ENCODE measurements at places on chromosomes 11 and 22.

DNA sequence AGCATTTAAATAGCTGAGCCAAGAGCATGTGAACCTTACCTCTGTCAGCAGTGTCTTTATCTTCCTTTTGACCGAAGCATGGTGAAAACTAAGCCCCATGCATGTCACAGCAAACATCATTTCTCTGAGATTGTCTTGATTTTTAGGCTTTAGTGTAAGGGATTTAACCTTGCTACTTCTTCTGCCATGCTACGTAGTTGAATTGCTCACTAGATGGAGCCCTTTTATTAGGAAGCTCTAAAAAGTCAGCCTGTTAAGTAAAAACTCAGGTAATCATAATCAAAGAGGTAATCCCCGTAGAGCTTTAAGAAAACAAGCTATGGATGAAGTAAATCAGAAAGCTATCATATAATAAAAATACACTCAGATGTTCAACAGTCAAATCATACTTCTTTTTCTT is 149.5 kb downstream of the PGR start:
- DNase-seq = peak; percentile 10

GRCh38 chr22:23418159-23418788 is 161.8 kb downstream of the IGLL1 start:
- DNase-seq = no peak

GRCh38 chr11:14713496-14714244 is 70.1 kb downstream of the PDE3B start:
- no peak for DNase-seq

DNA sequence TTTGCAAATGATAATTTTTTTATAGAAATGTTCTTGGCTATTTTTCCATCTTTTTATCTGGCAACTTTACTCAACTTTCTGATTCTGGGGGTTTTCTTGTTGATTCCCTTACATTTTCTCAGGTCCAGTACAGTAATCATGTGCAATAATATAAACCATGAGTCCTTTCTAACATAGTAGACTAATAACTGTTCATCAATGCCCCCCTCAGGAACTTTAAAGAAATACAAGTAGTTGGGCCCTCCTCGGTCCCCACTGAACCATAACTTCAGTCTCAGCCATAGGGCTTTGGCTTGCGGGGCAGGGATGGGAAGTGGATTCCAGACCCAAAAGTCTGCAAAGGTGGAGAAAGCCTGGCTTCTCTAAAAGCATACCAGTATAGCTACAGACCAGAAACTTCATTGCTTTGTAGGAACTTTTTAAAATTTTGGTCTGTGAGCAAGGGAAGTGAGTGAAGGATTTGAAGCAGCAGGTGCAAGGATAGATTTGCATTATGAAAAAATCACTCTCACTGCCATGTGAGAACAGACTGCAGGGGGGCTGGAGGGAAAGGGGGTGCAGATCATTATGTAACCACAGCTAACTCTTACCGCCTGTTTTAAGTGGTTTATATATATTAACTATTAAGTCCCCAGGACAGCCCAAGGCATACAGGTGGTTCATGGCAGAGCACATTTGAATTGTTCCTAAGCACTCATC is 10.4 kb upstream of the TUB start:
- peak; percentile 28 for DNase-seq

DNA sequence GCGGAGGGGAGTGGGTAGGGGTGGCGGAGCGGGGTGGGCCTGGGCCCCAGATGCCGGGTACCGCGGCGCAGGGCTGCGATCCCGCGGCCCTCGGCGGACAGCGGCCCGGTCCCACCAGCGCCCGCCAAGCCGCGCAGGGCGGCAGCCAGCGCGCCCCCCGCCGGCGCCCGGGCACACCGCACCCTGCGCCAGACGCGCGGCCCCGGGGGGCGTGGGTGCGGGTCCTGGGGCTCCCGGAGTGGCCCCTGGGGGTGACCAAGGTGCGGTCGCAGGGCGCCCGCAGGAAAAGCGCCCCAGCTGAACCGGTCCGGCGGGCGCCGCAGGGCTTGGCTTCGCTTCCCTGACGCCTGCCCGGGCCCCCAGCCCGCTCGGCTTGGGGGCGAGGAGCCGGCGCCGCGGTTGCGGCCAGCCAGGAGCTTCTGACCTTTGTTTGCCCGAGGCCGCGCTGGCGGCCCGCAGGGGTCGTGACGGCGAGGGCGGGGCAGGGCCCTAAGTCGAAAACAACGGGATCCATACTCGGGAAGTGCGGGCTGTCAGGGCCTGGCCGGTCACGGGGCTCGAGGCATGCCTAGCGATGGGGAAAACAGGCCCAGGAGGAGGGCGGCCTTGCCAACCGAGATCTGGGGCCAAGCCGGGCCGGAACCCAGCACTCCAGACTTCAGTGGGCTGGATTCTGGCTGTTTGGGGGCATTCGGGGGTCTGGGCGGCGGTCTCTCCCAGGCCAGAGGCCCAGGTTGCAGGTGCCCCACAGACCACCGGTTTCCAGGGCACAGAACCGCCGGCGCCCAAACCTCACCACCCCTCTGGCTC is 581 bp upstream of the AP5B1 start:
- no peak for DNase-seq

DNA sequence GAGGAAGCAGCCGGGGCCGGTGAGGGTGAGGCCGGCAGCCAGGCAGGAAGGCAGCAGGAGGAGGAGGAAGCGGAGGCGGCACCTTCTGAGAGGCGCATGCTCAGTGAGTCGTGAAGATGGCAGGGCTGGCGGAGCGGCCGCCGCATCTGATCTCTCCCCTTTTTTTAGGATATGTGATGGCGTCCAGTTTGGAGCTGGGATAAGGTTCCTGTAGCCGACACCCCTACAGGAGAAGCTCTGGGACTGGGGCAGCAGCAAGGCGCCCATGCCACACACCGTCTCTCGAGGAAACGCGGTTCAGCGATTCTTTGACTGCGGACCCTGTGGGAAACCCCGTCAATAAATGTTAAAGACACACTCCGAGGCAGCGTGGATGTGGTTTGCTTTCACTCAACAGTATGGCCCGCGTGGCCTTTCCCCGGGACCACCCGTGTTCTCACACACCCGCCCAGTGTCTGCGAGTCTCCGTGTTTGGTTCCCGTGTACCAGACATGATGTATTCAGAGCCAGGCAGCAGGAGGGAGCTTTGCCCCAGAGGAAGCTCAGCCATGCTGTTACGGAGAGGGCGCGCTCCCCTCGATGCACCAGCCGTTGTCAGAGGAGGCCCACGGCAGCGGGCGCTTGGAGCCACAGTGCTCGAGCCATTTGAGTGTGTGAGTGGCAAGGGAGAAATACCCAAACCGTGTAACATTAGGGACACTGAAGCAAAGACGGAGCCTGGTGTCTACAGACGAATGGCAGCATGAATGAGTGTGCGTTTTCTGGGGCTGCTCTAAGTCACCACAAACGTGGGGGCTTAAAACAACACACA is 27.7 kb upstream of the PARVB start:
- DNase-seq = peak; percentile 44

- DNase-seq = no peak
Observed at GRCh38 chr11:133619973-133620372, 87.7 kb upstream of the OPCML start.

- no peak for DNase-seq
Observed at GRCh38 chr22:36636916-36637315, 66.6 kb downstream of the CACNG2 start.

- DNase-seq = no peak
Observed at GRCh38 chr11:124935548-124936514, at the start of gene HEPACAM. HEPACAM (minus strand) TSS chr11:124936047; CDS start chr11:124936006, 41 bp downstream.

DNA sequence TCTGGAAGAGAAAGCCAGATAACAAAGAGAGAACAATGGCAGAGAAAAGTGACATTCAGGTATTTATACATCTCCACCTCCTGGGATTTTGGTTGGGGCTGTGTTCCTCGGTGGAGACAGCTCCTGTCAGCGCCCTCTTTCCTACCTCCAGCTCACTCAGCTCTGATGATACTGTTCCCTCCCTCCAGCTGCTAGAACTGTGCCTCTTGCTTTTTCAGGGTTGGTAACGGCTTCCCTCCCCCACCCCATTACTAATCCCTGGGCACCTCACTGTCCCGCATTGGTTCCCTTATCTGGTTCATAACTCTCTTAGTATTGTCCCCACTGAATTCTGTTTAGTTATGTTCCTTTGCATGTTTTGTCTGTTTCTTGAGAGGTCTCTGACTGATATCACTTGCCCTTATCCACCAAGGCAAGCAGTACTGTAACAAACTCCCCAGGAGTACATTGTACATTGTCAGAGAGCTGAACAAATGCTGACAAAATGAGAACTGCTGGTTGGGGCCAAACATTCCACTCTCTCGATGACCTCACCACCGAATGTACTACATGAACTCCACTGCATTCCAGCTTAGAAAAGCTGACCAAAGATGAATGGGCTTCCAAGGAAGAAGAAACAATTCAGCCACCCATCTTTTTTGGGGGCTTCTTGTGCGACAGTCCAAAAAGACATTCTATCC is 5.7 kb upstream of the FBXO3 start:
- no peak for DNase-seq

GRCh38 chr11:132242632-132243031 is 872.2 kb downstream of the NTM start:
- DNase-seq = no peak

DNA sequence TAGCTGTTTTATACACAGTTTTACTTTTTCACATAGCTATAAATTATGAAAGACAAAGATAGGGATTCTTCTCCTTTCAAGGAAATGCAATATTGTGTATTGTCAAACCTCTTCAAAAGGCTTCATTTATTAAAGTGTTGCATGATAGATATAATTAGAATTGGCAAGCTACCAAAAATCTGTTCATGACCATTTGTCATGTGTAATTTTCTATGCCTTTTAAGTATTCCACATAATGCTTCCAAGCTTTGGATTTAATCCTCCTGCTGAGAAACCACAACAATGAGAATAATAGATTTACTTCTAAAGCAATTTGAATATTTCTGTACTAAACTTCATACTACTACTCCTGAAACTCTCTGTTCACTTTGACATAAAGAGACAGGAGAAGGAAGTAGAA is 403.2 kb upstream of the CCDC179 start:
- DNase-seq = no peak

DNA sequence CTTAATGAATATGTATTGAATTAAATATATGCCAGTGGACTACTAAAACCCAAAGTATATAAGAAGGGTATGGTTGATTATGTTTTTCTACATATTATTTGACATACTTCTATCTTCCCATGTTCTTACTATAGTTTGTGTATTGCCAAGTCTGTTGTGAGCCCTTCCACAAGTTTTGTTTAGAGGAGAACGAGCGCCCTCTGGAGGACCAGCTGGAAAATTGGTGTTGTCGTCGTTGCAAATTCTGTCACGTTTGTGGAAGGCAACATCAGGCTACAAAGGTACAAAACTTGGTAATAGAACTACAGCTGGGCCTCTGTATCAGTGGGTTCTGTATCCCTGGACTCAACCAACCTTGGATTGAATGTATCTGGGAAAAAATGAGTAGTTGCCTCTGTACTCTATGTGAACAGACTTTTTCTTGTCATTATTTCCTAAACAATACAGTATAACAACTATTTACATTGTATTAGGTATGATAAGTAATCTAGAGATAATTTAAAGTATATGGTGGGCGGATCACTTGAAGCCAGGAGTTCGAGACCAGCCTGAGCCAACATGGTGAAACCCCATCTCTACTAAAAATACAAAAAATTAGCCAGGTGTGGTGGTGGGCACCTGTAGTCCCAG is 38.7 kb upstream of the TTC36 start:
- DNase-seq = peak; percentile 74

DNA sequence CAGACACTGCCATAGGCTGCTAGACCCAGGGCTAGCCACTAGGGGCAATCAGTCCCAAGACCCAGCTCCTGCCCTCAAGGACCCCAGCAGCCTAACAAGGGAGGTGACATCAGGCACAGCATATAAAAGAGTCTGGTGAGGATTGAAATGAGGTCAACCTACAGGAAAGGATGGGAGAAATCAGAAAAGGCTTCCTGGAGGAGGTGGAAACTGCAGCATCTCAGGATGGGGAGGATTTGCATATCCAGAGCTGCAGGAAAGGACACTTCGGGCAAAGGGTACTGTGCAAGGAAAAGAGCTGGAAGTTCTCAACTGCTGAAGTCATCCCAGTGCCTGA is 2.9 kb upstream of the ARFGAP2 start:
- DNase-seq = no peak

DNA sequence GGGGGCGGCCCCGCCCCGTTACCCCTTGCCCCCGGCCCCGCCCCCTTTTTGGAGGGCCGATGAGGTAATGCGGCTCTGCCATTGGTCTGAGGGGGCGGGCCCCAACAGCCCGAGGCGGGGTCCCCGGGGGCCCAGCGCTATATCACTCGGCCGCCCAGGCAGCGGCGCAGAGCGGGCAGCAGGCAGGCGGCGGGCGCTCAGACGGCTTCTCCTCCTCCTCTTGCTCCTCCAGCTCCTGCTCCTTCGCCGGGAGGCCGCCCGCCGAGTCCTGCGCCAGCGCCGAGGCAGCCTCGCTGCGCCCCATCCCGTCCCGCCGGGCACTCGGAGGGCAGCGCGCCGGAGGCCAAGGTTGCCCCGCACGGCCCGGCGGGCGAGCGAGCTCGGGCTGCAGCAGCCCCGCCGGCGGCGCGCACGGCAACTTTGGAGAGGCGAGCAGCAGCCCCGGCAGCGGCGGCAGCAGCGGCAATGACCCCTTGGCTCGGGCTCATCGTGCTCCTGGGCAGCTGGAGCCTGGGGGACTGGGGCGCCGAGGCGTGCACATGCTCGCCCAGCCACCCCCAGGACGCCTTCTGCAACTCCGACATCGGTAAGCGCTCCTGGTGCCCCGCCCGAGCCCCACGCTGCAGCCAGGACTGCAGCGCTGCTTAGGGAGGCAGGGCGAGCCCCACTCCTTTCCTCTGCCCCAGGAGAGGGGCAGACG is at the start of gene TIMP3:
TIMP3 (plus strand) TSS at position 169 of the 700 bp plus-strand sequence; CDS start at position 466, 297 bp downstream.
- peak; percentile 84 for DNase-seq

DNA sequence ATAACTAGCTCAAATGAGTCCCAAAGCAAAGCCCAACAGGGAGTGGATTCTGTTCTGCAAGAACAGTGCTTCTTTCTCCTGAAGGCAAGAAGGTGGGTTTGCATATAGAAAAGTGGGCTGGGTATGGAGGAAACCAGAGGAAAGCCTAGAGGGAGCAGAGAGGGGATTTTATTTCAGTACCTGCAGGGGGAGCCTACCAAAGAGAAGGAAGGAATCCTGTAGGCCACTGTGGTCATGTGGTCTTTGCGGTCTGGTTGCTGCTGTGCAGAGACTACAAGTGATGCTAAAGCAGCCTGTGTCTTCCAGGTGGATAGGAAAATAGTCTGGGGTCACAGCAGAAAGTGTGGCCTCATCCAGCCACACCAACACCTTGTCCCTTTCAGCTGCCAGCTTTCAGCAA is 33.2 kb upstream of the ZBTB16 start:
- DNase-seq = no peak

GRCh38 chr22:49011769-49012648 is 815.7 kb downstream of the BRD1 start:
- no peak for DNase-seq

- no peak for DNase-seq
Observed at GRCh38 chr11:93653080-93653479, 8.4 kb upstream of the CEP295 start.

GRCh38 chr22:26115266-26115665 is 54.0 kb upstream of the SEZ6L start:
- DNase-seq = no peak

DNA sequence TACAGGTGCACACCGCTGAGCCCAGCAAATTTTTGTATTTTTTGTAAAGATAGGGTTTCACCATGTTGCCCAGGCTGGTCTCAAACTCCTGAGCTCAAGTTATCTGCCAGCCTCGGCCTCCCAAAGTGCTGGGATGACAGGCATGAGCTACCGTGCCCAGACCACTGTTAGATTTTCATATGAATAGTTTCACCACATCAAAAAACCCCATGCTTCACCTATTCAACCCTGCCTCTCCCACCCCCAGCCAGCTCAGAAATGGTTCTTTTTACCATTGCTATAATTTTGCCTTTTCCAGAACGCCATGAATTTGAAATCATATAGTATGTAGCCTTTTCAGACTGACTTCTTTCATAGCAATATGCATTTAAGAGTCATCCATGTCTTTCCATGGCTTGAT is 37.9 kb downstream of the CDPF1 start:
- no peak for DNase-seq
